Neural progenitor cell (in vitro differentiated cells): ENCODE measurements at places on chromosomes 7 and 10. TPM values are rescaled to one million over a fixed set of nuclear protein-coding genes. Genes with fewer than 3 reads are reported as not detected.

- no peak for DNase-seq
Measured at GRCh38 chr7:55550010-55550663, 22.2 kb downstream of the VOPP1 start.

DNA sequence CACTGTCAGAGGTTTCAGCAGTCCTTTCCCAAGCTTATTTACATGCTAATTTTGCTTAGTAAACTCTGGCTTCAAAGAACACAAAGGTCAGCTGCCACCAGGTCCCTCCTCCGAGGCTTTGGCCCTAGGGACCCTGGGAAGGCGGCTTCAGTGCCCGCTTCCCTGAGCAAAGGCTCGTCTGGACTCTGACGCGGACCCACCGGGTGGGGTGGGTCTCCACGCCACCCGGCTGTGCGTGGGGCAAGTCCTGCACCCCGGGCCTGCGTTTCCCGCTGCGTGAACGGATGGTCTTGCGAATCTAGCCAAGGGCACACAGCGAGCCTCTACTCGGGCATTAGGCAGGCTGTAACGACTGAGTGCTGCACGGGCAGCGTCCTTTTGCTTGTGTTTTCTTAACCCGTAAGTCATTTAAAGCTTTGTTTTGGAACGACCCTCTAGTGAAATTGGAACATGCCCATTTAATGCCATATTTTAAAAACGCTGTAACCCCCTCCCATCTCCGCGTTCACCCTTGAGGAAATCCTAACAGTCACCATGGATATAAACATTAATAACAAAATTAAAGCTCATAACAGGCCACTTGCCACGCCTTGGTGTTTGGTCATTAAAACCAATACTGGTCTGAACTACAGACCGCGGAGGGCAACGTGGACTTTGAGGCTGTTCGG is 828 bp downstream of the BNIP3 start:
- peak; percentile 63 for DNase-seq

DNA sequence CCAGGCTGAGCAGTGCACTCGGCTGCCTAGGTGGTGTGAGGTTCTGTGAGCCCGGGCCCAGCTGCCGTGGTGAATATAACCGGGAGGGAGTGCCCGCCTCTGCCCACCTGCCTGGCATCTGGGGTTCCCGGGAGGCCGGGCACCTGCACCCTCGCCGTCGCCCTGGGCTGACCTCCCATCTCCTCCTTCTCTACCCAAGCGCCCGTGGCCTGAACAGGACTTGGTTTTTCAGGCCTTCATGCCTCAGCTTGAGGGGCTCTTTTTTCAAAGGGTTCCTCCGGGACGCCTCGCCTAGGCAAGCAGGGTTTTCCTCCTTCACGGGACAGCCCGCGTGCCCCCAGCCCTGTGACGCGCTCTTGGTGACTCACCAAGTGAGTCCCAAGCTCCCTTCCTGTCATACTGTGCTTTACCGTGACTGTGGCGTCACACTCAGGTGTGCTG is 9.9 kb downstream of the INPP5A start:
- DNase-seq = no peak

GRCh38 chr10:103901299-103901698 is 16.7 kb downstream of the STN1 start:
- no peak for DNase-seq

DNA sequence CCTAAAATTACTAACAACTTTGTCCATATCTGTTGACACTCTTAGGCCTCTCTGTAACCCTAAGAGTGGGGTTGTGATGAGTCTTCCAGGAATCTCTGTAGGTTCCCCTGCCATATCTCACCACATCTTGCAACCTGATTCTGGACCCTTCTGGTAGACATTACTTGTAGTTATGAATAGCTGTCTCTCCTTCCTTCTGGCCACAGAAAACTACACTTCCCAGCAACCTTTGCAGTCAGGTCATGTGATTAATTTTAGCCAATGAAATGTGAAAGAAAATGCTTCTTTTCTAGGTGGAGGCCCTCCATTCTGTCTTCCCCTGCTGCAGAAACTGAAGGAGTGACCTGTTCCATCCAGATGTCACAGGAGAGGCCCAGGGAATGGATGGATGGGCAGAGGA is 147.6 kb upstream of the AOAH start:
- DNase-seq = no peak

- DNase-seq = no peak
Measured at GRCh38 chr10:31353574-31353973, 34.6 kb downstream of the ZEB1 start.

- DNase-seq = no peak
Measured at GRCh38 chr10:36534471-36535002, 590.9 kb upstream of the ANKRD30A start.

DNA sequence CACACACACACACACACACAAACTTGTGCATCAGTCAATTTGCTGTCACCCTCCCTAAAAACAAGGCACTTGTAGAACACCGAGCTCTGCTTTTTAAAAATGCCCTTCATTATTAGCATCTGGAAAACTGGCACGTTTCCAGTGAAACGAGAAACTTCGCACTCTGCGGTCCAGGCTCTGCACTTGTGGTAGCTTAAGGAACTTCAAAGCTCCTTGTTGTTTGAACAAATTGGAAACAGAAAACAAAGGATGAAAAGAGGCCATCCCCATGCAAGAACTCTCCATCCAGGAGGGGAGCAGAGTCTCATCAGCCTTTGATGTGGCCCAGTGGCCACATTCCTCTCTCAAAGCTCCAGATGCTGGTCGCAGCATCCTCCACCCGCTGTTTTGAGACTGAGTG is 105.1 kb downstream of the C10orf90 start:
- DNase-seq = peak; percentile 19

DNA sequence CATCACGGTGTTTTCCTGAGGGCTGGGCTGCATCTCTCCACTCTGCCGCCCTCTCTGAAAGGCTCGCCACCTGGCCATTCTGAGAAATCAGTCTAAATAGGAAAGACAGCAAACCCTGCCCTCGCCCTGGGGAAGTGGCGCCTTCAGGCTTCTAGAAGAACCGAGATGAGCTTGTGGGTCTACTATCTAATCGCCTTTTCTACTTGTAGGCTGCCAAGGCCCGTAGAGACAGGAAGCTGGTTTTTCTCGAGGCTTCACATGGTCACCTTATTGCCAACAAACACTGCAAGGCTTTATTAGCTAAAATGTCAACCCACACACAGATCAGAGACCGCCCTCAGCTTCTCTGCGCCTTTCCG is 21.4 kb downstream of the LAT2 start:
- DNase-seq = no peak

DNA sequence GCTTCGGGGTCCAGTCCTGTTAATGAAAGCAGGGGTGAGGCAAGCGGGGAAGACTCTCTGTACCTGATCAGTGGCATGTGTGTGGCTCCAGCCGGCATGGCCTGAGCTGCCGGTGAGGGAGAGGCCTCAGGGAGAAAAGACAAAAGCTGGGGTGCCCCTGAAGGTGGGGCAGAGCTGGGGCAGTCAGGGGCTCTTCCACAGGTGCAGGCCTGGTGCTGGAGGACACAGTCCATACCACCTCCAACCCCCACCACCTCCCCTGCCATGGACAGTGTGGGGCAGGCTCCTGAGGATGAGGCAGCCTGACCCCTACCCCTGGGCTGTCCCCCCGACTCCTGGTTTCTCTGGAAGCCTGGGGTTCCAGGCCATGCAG is 129.5 kb downstream of the LHPP start:
- DNase-seq = no peak

DNA sequence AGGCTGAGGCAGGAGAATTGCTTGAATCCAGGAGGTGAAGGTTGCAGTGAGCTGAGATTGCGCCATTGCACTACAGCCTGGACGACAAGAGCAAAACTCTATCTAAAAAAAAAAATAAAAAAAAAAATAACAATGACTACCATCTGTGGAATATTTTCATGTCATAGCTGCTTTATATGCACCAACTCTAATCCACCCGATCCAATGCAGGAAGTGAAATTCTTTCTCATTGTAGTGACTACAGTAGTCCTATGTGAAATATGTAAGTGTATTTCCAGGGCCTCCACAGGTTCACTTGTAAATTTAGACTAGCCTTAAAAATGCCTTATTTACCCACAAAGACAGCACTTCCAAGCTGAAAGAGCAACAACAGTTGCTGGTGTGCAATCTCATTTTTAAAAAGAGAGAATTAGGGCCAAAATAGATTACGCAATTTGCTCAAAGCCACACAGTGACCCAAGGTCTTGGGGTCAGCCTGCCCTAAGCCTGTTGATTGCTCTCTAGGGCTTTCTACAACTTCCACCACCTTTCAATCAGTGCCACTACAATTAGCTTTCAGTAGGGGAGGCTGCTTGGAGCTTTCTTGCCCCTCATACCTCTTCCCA is 25.8 kb upstream of the EGFR start:
- DNase-seq = no peak

DNA sequence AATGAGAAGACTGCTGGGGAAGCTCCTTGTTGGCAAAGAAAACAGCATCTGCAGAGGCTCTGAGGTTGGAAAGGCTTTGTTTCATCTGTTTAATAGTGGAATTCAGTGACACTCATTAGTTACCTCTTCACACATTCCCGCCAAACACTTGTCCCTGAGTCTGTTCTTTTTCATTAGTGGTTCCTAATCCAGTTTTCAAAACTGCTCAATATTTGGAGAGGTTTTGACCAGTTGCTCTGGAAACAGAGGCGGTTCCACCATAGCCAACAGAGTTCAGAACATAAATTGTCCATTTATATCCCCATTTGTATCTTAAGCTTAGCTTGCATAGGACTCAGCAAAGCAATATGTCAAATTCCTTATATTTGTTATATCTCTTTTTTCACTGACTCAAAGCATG is 754.6 kb downstream of the AUTS2 start:
- no peak for DNase-seq

- no peak for DNase-seq
Measured at GRCh38 chr10:129942936-129943715, 20.9 kb downstream of the EBF3 start.

DNA sequence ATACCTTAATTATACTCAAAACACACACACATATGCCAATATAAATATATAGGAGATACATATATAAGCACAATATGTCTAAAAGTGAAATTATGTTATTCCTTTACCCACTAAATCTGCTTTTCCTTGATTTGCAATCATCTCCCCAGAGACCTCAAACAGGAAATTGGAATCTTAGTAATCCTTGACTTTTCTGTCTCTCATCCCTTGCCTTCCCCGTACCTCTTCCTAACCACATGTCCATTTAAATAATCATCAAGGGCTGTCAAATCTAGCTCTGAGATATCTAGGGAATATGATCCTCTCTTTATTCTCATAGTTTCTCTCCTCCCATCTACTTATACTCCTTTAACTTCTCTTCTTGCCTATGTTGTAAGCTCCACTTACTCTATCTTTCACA is 336.6 kb downstream of the HGF start:
- DNase-seq = no peak

DNA sequence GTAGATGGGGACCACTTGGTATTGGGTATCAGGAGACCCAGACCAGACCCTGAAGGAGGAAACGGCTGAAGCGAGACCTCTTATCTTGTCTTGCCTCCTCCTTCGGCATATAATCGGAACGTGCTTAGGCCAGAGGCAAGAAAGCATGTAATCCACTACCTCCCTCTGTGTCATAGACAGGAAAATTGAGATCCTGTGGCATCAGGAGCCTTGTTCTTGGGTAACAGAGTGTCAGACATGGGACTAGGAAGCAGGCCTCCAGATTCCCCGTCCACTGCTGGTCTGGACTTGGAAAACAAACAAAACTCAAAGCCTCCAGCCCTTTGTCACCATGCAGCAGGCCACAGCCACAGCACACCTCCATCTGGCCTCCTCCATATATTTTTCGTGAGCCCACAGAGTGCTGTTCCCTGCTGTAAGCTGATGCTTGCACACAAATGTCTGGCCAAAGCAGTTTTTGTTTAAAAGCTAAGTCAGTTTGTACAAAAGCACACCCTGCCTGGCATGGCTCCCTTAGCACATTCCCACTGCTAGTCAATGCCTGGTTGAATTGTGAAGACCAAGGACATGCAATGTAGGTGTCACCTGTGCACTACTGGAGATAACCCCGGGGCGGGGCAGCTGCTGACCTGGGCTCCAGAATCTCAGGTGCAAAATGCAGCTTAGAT is 510.9 kb downstream of the RPS24 start:
- DNase-seq = no peak

- no peak for DNase-seq
Measured at GRCh38 chr10:96439725-96440124, 74.0 kb downstream of the TLL2 start.

DYNC1I1 gene
- 0.53 and 0.79 TPM in 2 replicates for total RNA-seq

BTBD16 gene
- not detected in 2 replicates for total RNA-seq

DYDC1 gene
- total RNA-seq = not detected in 2 replicates

AKR1C4 gene
- total RNA-seq = not detected in 2 replicates

SFTPA1 gene
- total RNA-seq = not detected in 2 replicates

SEM1 gene
- 65.2 and 78.5 TPM in 2 replicates for total RNA-seq

MINDY3 gene
- total RNA-seq = 18.1 and 28.2 TPM in 2 replicates

SPDYE8 gene
- total RNA-seq = not detected in 2 replicates

ADD3 gene
- 202 and 345 TPM in 2 replicates for total RNA-seq

TAS2R5 gene
- 3.9 and 4.7 TPM in 2 replicates for total RNA-seq

RPEL1 gene
- total RNA-seq = not detected in 2 replicates

ADAM8 gene
- 3.2 and 3.3 TPM in 2 replicates for total RNA-seq

C10orf90 gene
- not detected in 2 replicates for total RNA-seq

FLNC gene
- total RNA-seq = 6.7 and 23.7 TPM in 2 replicates

BEND7 gene
- total RNA-seq = 7.5 and 9.1 TPM in 2 replicates

FAM25A gene
- total RNA-seq = not detected in 2 replicates

METTL27 gene
- total RNA-seq = 10.5 and 12.0 TPM in 2 replicates

NCF1 gene
- total RNA-seq = not detected in 2 replicates
